ENCODE measurements at places on chromosomes 13 and 19. TPM values are rescaled to one million over a fixed set of nuclear protein-coding genes. Genes with fewer than 3 reads are reported as not detected.

DNA sequence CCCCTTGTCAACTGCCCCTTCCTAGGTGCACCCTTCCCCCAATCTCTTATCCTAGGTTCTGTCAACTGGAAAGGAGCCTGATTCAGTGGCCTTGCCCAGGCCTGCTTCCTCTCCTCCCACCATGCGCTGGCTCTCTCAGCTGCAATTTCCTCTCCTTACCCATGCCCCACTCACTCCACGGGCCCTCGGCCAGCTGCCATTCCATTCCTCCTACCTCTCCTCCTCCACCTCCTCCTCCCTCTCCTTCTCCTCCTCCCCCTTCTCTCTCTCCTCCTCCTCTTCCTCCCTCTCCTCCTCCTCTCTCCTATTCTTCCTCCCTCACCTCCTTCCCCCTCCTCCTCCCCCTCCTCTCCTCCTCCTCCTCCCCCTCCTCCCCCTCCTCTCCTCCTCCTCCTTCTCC, 9.6 kb upstream of the TIMM44 start:
- no peak for DNase-seq

- no peak for DNase-seq
These were observed at the start of gene KCNN1 for GRCh38 chr19:17966550-17967256. Gene KCNN1 (plus strand): TSS chr19:17967107. CDS start chr19:17973889, 6,782 bp downstream.

GRCh38 chr19:2574478-2574931, 98.6 kb downstream of the GADD45B start:
- DNase-seq, result no peak

DNA sequence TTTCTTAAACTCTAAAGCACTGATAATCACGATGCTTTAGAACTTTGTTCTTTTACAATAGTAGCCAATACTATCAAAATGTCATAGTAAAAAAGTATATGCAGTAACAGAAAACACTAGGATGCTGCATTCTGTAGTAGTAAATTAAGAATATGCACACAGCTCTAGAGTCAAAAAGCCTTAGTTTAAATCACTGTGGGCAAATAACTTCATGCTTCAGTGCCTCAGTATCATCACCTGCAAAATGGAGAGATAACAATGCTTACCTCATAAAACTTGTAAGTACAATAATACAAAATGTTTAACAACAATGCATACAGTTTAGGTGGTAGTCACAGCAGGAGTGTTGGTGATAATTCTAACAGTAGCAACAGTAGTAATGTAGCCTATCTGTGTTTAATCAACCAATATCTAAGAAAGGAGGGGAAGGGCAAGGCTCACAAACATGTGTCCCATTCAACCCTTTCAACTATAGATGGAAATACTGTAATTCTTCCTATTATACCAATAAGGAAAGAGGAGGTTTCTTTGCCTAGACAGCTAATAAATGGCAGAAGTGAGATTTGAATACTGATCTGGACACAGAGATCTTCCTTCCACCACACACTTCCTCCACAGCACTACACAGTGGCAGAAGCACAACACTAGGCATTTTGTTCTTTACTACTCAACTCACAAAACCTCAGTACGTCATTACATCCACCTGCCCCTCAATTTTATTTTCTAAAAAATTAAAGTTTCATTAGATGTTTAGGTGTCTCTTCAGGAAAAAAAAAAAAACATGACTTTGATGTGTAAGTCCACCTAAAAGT, 4.6 kb downstream of the RBM26 start:
- DNase-seq, result no peak

DNA sequence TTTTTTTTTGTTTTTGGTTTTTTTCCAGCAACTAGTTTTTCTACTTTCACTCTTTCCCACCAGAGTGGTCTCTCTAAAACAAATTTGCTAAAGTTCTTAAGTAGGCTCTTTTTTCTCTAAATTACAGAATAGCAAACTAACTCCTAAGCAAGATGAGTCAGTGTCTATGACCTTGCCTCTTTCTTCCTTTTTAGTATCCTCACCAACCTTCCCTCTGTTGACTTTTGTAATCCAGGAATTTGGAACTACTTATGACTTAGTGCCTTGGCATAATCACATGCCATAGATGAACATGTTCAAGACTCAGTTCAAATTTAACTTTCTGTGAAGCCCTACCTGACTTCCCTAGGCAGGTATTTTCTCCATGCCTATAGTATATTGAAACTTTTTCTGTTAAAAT, 32.3 kb upstream of the AKAP11 start:
- no peak for DNase-seq

DNA sequence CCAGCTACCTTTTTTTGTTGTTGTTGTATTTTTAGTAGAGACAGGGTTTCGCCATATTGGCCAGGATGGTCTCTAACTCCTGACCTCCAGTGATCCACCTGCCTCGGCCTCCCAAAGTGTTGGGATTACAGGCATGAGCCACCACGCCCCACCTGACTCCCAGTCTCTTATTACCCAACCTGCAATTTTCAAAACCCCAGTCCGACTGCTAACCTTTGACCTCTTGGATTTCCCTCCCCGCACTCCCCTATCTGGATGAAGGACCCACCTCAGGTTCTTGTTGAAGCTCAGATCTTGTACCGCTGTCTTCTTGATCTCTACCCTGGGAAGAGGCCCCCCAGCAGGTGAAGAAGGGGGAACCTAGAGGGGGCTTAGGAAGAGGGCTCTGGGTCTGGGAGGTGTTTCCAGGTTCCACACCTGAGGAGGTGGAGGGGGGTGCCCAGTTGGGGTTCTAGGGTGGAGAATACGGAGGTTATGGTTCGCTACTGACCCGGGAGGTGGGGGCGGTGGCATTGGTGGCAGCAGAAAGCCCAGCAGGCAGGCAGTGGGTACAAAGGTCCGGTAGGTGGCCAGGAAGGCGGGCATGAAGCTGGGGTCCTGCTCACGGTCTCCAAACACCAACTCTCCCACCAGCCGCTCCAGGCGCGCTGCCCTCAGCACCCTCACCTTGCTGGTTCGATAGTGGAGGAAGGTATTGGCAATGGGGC, 2.6 kb downstream of the RGL3 start:
- no peak for DNase-seq

DNA sequence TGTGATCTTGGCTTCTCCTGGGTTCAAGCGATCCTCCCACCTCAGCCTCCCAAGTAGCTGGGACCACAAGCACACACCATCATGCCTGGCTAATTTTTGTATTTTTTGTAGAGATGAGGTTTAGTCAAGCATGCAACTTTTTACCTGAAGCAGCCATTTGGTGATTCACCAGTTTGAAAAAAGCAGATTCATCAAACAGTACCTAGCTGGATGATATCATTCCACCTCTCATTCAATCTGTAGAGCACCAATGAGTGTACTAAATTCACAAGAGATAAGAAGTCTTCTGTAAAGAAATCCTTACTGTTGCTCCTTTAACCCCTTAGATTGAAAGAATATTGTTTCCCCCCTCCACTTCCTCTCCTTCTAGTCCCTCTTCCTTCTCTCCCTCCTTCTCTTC, 261.1 kb upstream of the RFC3 start:
- no peak for DNase-seq

- no peak for DNase-seq
These were observed 681.3 kb upstream of the SLITRK1 start for GRCh38 chr13:84563611-84564010.

- no peak for DNase-seq
These were observed 25.9 kb upstream of the RNASEH2B start for GRCh38 chr13:50883728-50884127.

DNA sequence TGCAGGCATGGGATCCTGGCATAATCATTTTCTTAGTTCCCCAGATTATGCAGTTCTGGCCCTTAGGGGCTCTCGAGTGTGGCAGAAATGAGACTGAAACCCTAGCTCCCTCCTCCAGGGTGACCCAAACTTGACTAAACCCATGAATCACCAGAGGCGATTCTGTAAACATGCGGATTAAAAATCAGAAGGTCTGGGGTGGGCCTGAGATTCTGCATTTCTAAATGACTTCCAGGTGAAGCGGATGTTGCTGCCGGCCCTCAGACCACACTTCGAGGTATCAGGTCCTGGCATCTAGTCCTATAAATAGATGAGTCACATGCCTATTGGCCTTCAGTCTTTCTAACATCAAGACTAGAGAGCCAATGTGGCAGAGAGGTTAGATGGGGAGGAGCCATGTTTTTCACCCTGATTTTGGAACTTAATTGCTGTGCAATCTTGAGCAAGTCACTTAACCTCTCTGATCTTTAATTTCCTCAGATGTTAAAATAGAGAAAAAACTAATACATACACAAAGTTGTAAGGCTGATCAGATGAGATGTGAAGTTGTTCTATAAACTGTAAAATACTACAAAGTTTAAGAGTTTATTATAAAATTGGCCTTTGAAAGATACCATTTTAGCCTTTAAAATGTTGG, 431.2 kb downstream of the FOXO1 start:
- DNase-seq, result no peak

DNA sequence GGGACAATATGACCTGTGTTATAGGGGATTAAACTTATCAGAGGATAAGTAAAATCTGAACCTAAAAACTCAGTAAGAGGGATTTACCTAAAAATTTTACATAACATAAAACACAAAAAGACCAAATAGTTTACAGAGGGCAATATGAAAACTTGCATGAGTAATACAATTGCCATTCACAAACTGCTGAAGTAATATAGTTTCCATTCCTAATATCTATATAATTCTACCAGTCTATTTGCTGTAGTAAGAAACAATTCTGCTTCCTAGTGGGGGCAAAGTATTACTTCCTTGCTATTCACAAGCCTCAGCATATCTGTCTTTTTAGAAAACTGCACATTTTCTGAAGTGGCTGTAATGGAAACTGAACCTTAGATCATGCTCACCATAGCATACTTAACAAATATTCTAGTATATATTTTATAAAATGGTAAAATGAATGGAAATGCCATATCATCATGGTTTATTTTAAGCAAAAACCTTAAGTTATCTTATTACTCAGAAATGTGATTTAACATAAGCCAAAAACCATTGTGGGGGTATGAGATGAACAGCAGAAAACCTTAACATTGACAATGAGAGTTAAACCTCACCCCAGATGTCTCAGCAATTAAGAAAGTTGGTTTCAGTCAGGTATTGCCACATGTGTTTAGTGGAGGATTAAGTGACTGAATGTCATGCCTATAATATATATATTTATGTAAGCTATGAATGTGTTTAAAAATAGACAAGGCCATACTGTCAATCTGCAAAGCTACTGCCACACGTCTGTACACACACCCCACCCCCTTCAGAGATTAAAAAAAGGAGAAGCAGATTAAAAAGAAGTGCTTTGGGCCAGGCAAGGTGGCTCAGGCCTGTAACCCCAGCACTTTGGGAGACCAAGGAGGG, 136.8 kb downstream of the MIPEP start:
- no peak for DNase-seq

GRCh38 chr19:32924200-32924599, 47.6 kb downstream of the CEP89 start:
- no peak for DNase-seq

- DNase-seq, result no peak
These were observed 2.2 kb upstream of the PCDH9 start for GRCh38 chr13:67232384-67232783.

DNA sequence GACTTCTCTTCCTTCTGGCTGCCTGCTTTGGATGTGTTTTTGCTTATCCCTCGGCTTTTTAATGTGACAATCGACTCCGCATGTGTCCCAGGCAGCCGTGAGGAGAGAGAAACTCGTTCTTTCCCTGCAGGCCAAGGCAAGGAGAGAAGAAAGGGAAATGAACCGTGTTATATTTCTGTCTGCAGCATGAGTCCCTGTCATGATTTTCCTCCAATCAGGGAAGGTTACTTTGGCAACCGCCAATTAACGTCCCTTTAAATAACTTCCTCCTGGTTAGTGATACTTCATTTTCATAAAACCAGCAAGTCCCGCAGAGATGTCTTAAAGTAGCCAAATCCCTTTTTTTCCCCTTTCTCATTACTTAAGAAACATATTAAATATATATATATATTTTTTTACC, 42.6 kb downstream of the RFC3 start:
- no peak for DNase-seq

DNA sequence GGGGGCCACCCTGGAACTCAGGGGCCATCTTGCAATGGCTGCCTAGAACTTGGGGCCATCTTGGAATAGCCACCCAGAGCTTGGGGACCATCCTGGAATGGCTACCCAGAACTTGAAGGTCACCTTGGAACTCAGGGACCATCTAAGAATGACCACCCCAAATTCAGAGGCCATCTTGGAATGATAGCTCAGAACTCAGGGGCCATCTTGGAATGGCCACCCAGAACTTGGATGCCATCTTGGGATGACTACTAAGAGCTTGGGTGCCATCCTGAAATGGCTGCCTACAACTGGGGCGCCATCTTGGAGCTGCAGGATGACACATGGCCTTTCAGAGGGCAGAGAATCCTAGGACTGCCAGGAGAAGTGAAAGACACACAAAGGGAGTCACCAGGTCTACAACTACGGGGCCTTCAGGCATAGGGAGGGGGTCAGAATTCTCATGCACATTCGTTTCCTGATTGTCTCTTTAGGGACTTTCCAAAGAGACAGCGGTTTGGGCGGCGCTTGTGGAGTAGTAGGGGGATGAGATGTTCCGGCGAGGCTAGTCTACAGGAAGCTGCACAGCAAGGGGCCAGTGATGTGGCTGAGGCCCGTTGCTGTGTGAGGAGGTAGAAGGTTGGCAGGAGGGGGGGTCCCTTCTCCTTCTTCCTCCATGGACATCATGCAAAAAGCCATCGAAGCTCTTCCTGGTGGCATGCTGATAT, 125.0 kb downstream of the IER2 start:
- no peak for DNase-seq

- no peak for DNase-seq
These were observed 295.4 kb downstream of the SLITRK6 start for GRCh38 chr13:85503797-85504196.

DNA sequence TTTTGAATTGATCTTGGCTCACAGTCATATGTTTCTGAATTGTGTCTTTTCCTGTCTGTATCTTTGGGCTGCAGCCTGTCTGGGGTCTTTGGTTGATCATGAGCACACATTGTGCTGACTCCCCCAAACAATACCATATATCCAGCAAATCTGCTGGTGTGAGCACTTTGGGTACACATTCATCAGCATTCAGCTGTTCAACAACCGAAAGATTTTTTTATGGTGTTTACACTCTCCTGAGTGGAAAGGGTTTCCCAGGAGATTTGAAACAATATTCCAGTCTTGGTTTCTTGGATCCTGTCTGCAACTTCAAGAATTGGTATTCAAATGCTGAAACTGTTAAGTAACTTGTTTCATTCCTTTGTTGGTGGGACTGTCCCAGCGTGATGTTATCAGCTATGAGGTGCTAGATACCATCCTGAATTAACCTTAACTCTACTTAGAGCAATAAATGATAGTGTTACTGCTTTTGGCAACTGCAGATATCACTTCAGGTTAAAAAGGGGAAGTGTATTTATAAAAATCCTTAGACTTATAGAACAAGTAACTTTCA, 78.4 kb upstream of the DIAPH3 start:
- DNase-seq, result no peak

GRCh38 chr13:66180836-66181235, 1049.3 kb downstream of the PCDH9 start:
- no peak for DNase-seq

SIGLEC7 gene
- polyA plus RNA-seq, result 82.0 TPM

ZNF587B gene
- 6.6 TPM for polyA plus RNA-seq

NLRP9 gene
- polyA plus RNA-seq, result not detected

Measured in CD14-positive monocyte (primary cell).